Activated T-cell treated with anti-CD3 and anti-CD28 coated beads for 1 hour (primary cell): ENCODE measurements at places on chromosomes 3 and 15.

- no peak for DNase-seq
Observed at GRCh38 chr3:35965908-35966307, 326.6 kb downstream of the ARPP21 start.

GRCh38 chr3:100782348-100782747, 73.1 kb downstream of the TFG start:
- no peak for DNase-seq

GRCh38 chr15:48440084-48440483, 108.9 kb downstream of the DUT start:
- no peak for DNase-seq

DNA sequence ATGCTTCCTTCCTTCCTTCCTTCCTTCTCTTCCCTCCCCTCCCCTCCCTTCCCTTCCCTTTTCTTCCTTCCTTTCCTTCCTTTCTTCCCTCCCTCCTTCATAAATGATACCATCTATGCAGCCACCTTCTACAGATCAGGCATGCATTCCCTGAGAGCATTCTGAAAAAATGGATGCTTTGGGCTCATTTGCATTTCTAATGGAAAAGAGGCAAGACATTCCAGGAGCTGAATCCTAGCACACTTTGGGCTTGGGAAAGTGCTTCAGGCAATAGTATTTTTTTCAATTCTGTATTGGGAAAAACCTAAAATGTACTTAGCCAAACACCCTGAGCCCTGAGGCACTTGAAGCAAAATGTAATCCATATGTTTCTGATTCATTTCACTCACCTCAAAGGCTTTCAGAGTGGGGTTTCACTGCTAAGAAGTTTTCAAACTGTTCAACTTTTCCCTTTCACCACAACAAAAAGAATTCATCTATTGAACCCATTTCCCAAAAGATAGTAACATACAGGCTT, 220.1 kb upstream of the RORA start:
- no peak for DNase-seq

- DNase-seq: no peak
Observed at GRCh38 chr3:78838362-78838761, 929.4 kb downstream of the ROBO1 start.

- DNase-seq: no peak
Observed at GRCh38 chr3:5806192-5806591, 618.7 kb downstream of the EDEM1 start.

GRCh38 chr3:97438131-97438530, 326.4 kb upstream of the ARL6 start:
- no peak for DNase-seq

DNA sequence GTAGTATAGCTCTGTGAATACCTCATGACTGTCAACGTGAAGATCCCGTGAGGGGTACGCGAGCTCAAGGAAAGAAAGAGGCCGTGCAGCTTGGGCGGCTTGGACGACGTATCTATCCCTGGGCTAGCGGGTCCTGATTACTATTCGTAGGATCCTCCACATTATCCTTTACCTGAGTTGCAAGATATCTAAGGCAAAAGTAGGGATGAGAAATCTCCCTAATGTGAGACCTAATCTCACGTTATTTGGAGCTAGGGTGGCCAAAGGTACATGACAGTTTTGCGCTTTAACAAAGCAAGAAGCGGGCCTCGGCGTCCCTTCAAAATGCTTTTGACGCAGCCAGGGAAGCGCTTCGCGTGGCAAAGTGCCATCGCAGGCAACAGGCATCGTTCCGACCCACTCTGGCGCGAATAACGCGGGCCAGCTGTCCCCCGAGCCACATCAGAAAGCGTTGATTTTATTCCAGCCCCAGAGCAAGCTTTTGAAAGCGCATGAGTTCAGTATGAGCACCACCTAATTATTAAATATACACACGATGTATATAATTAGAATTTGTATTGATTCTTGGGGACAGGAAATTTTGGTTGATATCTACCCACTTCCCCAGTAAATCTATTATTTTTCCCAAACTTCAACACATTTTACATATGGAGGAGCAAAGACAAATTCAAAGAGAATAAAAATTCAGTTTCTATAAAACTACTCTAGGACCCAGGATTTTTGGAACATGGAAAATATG, 2.5 kb upstream of the EOMES start:
- no peak for DNase-seq

DNA sequence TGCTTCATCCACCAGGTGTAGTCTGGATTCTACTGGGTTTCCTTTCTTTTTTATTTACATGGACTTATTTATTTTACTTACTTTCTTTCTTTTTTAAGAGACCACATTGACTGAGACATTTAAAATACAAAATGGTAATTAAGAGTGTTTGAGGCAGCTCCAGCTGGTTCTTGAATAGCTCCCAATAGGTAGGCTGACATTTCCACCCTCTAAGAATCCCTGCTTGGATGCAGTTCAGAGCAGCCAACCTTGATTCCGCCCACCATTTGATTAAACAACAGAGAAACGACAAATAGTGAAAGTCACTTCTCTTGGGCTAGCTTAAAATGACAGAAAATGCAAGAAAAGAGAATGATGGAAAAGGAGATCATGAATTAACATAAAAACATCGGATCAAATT, 270.5 kb downstream of the TUSC7 start:
- DNase-seq: no peak

GRCh38 chr3:171049861-171050444, 23.4 kb upstream of the SLC2A2 start:
- DNase-seq: peak; percentile 12
